ENCODE measurements at places on chromosomes 2 and 18.

DNA sequence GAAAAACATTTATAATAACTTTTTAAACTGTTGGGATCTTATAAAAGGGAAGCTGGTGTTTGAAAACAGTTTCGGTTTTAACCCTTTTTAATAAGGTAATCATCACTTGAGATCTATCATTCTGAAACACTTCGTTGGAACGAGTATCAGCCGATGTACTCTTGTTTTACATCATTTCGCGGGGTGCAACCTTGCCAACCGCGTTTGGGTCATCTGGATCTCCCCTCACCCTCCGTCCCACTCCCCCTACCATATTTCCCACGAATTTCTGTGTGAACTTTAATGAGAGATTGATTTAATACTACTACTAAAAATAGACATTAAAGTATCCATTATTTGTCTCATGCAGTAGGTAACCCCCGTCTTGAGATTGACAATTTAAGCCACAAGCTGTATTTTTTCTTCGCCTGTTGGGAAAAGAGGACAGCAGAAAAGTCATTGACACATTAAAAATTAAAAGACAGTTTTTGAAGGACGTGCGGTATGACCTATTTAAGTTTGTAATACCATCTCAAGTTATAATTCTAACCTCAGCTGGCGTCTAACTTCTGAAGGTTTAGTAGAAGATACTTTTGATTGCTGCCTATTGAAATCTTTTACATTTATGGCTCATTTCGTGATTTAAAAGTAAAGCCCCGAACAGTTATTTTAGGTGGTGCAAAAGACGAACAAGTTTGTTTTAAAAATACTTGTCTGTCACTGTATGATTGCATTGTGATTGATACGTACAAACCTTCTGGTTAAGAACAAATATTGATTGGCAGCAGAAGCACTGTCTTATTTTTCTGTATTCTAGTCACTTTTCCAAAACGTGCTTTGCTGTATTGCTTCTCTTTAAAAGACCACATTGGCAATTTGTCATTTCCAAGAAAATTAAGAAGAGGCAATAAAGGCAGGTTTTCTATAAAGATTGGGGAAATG is 1.5 kb downstream of the CREB1 start:
- no peak for DNase-seq

DNA sequence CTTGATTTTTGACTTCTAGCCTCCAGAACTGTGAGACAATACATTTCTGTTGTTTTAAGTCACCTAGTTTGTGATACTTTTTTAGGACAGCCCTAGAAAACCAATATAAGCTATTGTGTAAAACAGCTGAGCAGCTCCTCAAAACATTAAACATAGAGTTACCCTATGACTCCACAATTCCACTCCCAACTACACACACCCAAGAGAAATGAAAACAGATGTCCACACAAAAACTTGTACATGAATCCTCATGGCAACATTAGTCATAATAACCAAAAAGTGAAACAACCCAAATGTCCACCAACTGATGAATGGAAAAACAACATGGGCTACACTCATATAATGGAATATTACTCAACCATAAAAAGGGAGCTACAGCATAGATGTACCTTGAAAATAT is 32.6 kb downstream of the TNS1 start:
- no peak for DNase-seq

GRCh38 chr2:113981404-113982134 is 91.7 kb downstream of the ACTR3 start:
- no peak for DNase-seq

GRCh38 chr2:109355192-109355843 is 226.3 kb downstream of the SH3RF3 start:
- peak; percentile 2 for DNase-seq

Measured in H7 (cell line).